HTR-8/SVneo (cell line): ENCODE measurements at places on chromosomes 1 and 21.
A peak's percentile ranks its signal among the peaks of the same experiment; 100 is the strongest.

DNA sequence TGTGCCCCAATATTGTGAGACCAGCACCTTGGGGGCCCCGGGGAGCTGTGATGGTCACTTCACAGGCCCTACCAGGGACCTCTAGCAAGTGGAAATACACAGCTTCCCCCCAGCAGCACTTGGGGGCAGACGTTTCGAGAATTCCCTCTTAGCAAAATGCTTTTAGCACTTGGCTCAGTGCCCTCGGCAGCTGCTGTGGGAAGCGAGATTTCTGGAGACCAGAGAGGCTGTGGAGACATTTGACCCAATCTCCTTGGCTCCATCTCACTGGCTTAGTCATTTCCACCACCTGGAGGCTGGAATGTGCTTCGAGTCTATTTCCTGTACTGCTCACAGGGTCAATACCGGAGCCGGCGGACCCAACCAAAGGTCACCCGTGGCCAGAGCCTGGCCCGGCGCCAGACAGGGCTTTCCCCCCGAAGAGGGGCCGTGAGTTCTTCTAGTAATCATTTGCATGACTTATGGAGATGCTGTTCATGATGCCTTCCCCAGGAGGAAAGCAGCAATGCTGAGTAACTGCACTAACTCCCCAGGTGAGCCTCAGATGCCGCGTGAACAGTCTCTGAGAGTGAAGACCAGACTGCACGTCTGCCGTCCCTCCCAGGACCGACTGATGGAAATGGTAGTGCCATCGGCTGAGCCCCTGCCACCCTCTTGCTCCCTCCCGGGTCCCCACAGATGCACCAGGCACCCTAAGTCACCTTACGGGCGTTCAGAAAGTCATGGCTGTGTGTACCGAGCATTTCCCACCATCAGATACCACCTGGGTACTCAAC is 4.4 kb upstream of the C2CD2 start:
- peak; percentile 86 for DNase-seq

DNA sequence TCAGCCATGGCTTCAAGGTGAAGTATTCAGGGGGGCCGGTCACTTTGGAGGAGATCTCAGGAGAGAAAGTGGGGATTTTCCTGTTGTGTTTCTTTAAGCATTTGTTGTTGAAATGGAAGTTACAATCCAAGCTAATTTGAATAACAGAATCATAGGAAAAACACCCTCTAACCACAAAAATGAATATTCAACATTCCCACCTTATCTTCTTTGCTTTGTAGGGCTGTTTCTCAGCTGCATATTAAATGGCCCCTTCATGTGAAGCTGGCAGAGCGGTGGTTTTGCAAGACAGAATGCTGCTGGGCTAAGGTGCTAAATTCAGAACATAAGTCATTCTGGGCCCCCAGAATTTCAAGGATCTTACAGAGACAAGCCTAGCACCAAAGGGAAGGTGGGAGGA is 279.0 kb downstream of the RRAGC start:
- no peak for DNase-seq

DNA sequence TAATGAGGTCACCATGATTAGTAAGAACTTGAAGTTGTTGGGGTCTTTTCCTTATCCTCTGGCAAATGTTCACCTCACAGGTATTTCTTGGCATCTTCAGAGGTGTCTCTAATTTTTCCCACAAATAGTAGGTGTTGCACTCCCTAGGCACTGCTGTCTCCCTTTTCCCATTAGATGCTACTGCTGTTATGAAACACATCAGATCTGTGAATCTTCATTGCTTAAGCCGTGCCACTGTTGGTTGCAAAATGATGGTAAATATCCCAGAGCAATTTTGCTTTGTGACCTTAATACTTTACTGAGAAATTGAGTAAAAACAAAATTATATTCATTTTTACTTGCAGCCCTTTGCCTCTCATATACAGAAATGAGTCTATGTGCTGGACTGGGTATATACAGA is 169.6 kb downstream of the KCNK2 start:
- no peak for DNase-seq

- DNase-seq, result no peak
These were observed 50.3 kb upstream of the ARTN start for GRCh38 chr1:43883321-43883720.

DNA sequence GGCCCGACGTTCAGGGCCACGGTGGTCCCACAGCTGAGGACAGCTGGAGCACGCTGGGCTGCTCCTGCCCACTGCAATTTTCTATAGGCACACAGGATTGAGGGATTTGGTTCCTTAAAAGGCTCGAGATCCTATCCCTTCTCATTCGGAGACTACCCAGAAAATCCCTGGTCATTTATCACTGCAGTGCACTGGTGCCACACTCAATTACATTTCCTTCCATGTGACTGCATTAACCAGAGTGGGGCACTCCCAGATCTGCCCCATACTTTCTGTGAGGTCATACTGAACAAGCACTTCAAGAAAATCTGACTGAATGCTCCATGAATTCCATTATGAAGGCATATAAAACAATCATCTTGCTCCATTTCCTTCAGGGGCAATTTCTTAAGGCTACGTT is 49.8 kb upstream of the KCNE1 start:
- DNase-seq, result no peak

- DNase-seq, result no peak
These were observed 9.3 kb downstream of the SLC2A5 start for GRCh38 chr1:9059891-9060744.

GRCh38 chr1:212623603-212624002 is 15.0 kb downstream of the ATF3 start:
- DNase-seq, result no peak

DNA sequence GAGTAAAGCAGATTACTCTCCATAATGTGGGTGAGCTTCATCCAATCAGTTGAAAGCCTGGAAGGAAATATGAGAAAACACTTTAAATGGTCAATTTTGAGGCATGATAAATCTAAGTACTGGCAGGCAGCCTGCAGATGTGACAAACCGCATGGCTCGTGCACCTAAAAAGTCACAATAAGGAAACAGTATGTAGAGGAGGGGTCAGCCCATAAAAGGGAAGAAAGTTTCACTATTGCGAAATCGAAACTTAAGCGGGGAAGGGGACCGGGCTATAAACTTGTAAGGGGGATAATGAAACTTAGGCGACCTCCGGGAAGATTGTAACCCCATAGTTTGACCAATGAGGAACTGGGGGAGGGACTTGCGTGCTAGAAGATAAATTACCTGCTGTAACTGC is 109.8 kb downstream of the PLPPR4 start:
- no peak for DNase-seq

DNA sequence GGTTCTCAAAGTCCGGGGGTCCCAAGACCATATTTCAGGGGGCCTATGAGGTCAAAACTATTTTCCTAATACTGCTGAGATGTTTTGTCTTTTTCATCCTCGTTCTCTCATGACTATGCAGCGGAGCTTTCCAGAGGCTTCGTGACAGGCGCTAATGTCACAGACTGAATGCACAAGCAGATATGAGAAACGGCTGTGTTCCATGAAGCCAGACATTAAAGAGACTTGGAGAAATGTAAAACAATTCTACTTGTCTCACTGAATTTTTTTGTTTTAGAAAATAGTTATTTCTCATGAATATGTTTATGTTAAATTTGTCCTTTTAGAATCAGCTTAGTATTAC is 10.3 kb downstream of the PIGP start:
- no peak for DNase-seq

DNA sequence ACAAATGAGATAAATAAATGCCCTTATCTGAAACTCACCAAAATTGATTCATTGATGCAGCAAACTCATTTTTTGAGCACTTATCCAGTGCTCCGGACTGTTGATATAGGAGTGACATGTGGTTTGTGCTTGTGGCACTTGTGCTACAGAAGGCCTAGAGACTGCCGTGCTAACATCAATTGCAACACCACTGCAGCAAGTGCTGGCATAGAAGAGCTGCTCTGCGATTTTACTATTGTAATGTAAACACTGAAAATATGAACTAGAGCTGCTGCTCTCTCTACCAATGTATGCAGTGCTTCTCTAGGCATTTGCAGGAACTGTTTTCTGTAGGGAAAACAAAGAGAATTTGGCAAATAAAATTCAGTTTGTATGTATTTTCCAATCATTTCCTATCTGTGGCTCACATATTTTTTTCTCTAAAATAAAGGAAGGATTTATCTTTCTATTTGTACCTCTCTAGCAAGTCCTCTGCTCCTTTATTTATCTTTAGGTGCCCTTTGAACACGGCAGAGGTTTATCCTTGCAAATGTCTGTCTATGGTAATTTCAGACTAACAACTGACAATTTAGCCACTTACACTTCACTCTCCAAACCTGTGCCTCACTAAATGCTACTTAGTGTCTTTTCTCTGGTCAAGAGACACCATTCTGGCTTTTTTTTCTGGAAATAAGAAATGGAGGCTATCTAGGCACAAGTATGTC is 409.5 kb upstream of the ADGRL2 start:
- no peak for DNase-seq

GRCh38 chr1:163981500-163982030 is 577.4 kb upstream of the PBX1 start:
- DNase-seq, result no peak

GRCh38 chr1:92094090-92094489 is 13.9 kb downstream of the BTBD8 start:
- no peak for DNase-seq

- no peak for DNase-seq
These were observed 256 bp upstream of the TARBP1 start for GRCh38 chr1:234479310-234479559.

DNA sequence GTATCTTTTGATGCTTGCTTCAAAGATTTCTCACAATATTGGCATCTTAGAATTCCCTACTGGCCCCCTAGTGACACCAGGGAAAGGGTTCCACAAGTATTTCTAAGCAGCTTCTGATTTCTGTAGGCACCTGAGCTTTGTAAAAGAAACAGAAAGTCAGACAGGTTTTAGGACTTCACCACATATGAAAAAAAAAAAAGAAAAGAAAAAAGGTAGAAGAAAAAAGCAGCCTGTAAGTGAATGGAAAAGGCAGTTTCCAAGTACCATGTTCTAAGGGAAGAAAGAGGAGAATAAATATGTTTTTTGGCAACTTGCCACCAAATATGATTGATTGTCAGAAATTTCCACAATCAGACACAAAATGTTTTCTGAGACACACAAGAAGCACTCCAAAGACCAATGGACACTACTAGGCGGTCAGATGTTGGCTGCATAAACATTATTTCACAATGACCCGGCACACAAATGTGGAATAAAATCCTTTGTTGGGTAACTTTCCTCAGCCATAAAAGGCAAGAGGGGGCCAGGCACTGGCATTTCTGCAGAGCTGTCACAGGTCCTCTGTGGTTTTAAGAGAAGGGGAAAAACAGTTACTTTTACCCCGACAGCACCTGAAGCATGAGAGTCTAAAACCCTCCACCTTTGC is 12.7 kb upstream of the CPLANE2 start:
- no peak for DNase-seq

DNA sequence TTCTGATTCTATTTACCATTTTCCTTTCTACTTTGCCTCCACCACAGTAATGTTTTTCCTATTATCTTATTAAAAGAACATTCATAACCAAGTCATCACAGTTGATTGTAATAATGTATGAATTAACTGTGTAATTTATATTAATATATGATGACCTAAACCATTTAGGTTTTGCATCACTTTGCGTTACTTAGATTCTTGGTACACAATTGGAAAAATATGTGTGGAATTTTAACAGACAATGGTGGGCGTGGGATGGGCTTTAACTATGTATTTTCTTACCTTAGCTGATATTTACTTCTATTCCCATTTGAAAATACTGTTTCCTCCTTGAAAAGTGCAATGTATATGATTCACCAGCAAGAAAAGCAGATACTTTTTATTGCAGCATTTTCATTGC is 3.6 kb downstream of the KRTAP21-3 start:
- DNase-seq, result no peak

DNA sequence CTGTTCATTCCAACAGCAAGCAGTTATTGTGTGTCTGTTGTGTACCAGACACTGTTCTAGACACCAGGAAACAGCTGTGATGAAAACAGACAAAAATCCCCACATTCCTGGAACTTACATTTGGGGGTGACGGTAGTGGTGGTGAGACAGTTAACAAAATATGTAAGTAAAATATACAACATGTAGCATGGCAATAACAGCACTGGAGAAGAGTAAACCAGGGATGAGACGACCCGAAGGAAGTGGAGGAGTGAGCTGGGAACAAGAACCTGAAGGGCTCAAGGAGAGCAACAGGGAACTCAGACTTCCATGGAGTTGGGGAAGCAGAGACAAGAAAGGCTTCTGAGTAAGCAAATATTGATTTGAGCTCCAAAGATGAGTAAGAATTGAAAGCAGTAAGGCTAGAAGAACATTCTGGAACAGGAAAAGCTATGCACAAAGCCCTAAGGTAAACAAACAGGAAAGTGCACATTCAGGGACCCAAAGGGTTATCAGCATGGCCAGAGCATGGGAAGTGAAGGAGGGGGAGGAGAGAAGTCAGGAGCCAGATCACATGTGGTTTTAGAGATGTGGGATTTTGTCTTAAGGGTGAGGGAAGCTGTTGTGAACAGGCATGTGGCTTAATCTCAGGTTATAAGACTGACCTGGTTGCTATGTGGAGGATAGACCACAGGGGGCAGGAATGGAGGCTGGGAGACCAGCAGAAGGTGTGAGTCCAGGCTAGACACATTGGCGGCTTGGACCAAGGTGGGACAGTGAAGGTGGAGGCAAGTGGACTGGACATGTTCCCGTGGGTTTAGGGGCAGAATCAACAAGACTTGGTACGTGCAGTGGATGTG is 7.3 kb downstream of the CSF1 start:
- DNase-seq, result no peak

DNA sequence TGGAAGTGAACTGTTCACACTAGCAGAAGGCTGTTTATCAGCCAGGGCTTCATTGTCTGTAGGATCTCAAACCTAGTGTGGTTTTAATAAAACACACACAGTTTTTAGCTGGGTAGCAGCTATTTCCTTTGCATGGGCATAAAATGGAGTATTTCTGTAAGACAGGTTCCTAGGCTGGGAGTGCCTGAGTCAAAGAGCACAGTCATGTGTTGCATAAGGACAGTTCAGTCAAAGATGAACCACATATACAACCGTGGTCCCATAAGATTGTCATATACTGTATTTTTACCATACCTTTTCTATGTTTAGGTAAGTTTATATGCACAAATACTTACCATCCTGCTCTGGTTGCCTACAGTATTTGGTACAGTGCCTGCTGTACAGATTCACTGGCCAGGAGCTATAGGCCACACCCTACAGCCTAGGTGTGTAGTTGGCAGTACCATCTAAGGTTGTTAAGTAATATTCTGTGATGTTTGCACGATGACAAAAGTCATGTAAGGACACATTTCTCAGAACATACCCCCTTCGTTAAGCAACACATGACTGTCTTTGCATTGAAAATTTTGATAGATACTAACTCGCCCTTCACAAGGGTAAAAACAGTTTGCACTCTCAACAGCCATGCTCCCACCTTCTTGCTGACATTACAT is 17.2 kb downstream of the LGALS8 start:
- no peak for DNase-seq

GRCh38 chr1:108749081-108749480 is 2.6 kb downstream of the STXBP3 start:
- no peak for DNase-seq
